Heart left ventricle (tissue), 16 donors: ENCODE measurements at places on chromosomes 2 and 18. TPM values are rescaled to one million over a fixed set of nuclear protein-coding genes. Genes with fewer than 3 reads are reported as not detected.

DNA sequence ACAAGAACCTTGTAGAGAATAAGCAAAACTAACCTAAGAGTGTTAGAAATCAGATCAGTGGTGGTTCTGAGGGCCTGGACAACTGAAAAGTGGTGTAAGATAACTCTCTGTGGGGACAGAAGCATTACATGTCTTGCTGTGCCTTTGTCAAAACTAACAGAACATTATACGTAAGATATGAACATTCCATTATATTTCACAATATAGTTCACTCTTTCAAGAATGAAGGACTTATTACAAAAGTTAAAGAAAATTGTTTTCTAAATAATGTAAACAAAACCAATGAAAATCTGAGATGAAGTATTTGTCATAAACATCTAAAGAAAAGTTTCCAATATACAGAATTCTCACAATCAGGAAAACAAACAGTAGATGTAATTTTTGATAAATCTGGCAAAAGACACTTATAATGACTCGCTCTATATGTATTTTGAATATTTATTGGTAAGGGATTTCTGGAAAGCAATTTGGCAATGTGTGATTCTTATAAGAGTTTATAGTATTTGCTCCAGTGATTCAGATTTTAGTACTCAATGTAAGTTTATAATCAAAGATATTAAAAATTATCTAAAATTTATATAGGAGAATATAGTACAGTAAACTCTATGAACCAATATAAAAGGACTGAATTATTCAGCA is 258.4 kb downstream of the CD226 start:
- no peak overlapping the region for H3K4me3 ChIP-seq
- DNase-seq, result no peak
- no peaks in the 10 kb centered on the region for H3K36me3 ChIP-seq
- H3K27ac ChIP-seq, result no peak overlapping the region
- H3K4me1 ChIP-seq, result no peaks in the 10 kb centered on the region

GRCh38 chr18:3263132-3263700 is 1.3 kb downstream of the MYL12B start:
- H3K27me3 ChIP-seq, result no peaks in the 10 kb centered on the region
- peak overlapping the region; percentile 89 for H3K4me3 ChIP-seq
- peaks cover 66% of the 10 kb centered on the region for H3K4me1 ChIP-seq
- no peak for DNase-seq
- H3K36me3 ChIP-seq, result peaks cover 12% of the 10 kb centered on the region
- peak overlapping the region; percentile 98 for H3K27ac ChIP-seq

Gene KYNU
- total RNA-seq, result 1.2 TPM

Gene TFCP2L1
- total RNA-seq, result 1.00 TPM

Gene NT5DC4
- total RNA-seq, result not detected
